ENCODE measurements at places on chromosomes 2 and 18.

- H3K4me1 ChIP-seq, result no peaks in the 10 kb centered on the region
- H3K36me3 ChIP-seq, result no peaks in the 10 kb centered on the region
- H3K27ac ChIP-seq, result no peak overlapping the region
- no peak overlapping the region for H3K4me3 ChIP-seq
These were observed 690.8 kb upstream of the CELF4 start for GRCh38 chr18:38256366-38256765.

DNA sequence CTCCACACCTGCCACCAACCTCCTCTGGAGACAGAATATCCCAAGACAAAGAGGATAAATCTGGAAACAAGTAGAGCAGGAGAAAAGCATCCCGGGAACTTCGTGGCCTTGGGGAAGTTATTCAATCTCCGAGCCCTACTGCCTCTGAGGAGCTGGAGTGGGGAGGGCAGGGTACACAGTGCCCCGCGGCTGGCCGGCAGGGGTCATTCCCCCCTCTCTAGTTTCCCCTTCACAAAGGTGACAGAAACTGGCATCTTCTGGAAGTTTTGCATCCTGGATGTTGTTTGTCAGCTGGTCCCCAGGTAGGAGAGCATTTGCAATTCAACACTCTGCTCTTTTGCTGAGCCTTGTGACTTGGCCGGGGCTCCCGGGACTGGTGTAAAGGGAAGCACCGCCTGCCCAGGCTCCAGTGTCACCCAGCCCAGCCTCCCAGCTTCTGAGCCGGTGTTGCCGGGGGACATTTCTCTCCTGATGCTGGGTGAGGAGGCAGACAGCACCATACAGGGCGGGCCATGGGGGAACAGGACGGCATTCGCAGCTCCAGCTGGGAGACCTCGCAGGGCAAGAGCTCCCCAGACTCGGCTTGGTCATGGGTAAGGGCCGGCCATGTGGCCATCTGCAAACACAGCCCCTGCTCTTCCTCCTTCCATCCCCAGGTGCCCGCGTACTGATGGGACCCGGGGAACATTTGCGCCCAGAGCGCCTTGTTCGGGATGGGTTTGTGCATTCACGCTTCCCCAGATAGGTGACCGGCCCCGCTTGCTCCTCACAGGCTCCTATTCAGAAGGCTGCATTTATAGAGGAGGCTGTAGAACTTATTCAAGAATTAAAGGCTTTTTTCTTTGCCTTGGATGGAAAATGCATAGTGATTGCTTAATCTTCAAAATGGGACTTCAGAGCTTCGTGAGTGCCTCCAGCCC lies 7.4 kb upstream of the NTSR2 start:
- H3K4me1 ChIP-seq, result peaks cover 9% of the 10 kb centered on the region
- no peaks in the 10 kb centered on the region for H3K27me3 ChIP-seq
- no peak overlapping the region for H3K4me3 ChIP-seq
- no peaks in the 10 kb centered on the region for H3K36me3 ChIP-seq
- DNase-seq, result no peak
- no peak overlapping the region for H3K27ac ChIP-seq

DNA sequence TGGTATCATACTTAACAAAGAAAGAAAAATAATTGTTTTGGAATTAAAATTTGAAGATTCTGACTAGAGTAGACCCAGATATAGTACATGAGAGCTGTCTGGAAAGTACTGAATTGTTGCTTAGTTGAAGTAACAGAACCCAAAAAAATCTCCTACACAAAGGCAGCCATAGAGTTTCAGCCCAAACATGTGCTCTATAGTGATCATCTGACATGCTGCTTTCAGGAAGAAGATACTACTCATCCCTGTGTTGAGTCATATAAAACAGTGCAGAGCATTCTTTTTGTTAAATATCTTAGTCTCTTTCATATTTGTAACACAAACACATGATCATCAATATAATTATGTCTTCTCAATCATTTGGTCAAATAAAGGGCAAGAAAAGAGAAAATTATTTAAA lies 84.8 kb upstream of the PTPRM start:
- H3K27me3 ChIP-seq, result no peaks in the 10 kb centered on the region
- H3K36me3 ChIP-seq, result no peaks in the 10 kb centered on the region
- no peaks in the 10 kb centered on the region for H3K4me1 ChIP-seq

DNA sequence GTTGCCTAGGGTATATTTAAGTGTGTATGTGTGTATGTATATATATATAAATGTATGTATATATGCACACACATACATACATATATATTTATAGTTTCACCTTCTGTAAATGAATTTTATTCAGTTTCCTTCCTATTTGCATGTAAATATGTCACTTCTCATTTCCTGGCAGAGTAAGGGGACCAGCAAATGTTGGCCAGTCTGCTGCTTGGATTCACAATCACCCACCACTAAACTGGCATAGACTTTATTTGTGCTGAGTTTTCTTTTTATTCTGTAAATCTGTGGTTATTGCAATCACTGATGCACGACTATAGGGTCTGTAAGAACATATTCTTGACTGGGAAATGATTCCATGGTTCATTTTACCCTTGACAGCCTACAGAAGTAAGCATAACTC lies 640.4 kb upstream of the FAM98A start:
- no peaks in the 10 kb centered on the region for H3K27me3 ChIP-seq
- no peak overlapping the region for H3K27ac ChIP-seq
- DNase-seq, result no peak
- H3K4me1 ChIP-seq, result no peaks in the 10 kb centered on the region
- no peaks in the 10 kb centered on the region for H3K36me3 ChIP-seq

DNA sequence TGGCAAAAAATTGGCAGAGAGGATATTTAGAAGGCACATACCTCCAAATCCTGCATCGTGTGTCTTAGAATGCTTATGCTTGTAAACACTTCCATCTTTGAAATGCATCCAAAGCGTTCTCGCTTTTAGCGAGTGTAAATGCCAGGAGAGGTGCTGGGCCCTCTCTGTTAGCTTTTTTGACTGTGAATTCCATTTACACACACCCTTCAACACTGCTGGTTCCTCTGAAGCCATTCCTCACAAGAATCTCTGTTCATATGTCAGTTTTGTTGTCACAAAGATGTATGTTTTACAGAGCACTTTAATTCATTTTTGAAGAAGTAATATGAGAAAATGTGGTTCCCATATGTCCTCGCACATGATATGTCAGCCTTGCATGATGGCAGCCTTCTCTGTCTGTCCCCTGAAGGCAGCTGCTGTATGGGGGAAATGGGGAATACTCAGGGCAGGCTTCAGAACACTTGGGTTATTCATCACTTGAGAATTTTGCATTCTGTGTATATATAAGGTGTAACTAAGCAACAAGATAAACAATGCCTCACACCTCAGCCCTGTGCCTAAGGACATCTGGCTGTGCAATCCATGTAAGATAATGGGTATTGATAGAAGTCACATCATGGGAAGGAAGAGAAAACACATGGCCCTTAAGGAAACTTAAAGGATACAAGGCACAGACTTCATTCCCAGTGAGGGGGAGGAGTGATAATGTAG lies 52.3 kb downstream of the RAB27B start:
- H3K36me3 ChIP-seq, result no peaks in the 10 kb centered on the region
- no peak overlapping the region for H3K27ac ChIP-seq
- DNase-seq, result no peak
- no peak overlapping the region for H3K4me3 ChIP-seq

All from HCT116 (cell line).